Activated CD4-positive, alpha-beta memory T cell treated with anti-CD3 and anti-CD28 coated beads, Interleukin-2, amount 10 ng/mL, durations not matched to agents 7 days and 5 days (primary cell): ENCODE measurements at places on chromosomes 7 and 10. TPM values are rescaled to one million over a fixed set of nuclear protein-coding genes. Genes with fewer than 3 reads are reported as not detected.

GPR15LG gene
- total RNA-seq, result not detected

ATG9B gene
- total RNA-seq, result 7.9 TPM

DNA sequence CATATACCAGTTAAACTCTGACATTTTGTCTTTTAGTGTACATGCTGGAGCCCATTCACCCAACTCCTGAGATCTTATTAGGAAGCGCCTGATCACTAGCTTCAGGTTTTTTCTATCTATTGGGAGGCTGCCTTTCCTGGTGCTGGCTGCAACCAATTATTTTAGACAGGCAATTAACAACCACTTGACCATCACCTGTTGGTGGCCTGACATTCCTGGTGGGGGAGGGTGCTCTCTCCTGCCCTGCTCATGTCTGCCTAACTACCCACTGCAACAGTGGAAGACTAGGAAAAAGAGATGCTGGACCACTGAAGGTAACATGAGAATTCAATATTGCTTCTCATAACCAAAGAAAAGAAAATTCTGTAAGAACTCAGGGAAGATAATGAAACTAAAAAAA lies 190.3 kb upstream of the GRM3 start:
- no peak for DNase-seq

GRCh38 chr7:36879021-36879420 lies 154.7 kb upstream of the AOAH start:
- no peak for DNase-seq

GRCh38 chr10:625751-626711 lies 63.4 kb downstream of the DIP2C start:
- DNase-seq, result no peak

DNA sequence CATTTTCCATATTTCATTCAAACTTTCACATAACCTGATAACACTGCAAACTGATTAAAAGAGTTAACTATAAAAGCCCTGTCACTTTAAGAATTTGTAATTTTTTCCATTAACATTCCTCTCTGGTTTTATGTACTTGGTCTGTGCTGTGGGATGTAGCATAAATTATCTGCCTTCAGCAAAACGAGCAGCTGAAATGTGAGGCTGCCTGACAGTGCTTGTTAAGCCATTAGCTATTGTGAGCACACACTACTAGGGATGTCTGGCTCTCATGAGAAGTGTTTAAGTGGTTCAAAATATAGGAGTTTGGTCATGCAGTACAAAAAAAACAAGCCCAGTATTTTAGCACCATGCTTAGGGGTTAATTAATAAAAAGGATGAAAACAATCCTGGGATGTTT lies 63.0 kb downstream of the HOXA1 start:
- DNase-seq, result no peak

- DNase-seq, result no peak
Observed at GRCh38 chr7:111527545-111527944, 34.7 kb downstream of the IMMP2L start.

ZNF488 gene
- total RNA-seq, result 0.08 TPM

DNA sequence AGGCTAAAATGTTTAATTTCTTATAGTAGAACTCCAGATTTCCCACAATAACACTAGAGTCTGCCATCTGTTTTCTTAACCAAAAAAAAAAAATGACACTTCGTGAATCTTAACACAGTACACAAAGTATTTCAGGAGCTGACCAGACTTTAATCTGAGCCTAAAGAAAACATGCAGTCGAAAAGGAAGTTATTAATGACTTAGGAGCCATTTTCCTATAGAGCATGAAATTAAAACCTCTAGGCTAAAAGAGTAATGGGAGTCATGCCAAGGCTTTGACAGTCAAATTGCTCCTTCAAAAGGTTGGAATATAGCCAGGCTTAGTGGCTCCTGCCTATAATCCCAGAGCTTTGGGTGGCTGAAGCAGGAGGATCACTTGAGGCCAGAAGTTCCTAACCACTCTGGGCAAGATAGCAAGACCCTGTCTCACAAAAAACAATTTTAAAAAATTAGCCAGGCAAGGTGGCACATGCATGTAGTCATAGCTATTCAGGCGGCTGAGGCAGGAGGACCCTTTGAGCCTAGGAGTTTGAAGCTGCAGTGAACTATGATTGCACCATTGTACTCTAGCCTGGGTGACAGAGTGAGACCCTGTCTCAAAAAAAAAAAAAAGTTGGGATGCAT lies 13.6 kb downstream of the MICU1 start:
- no peak for DNase-seq

GRCh38 chr10:69451784-69452251 lies 553 bp downstream of the TSPAN15 start:
- no peak for DNase-seq

- no peak for DNase-seq
Observed at GRCh38 chr7:144784943-144785342, 50.9 kb downstream of the TPK1 start.

- no peak for DNase-seq
Observed at GRCh38 chr7:48126037-48126436, 37.0 kb downstream of the UPP1 start.

LIPM gene
- not detected for total RNA-seq

- DNase-seq, result no peak
Observed at GRCh38 chr7:111112439-111112838, 21.5 kb downstream of the LRRN3 start.

LRRC18 gene
- total RNA-seq, result not detected

GRCh38 chr10:50367732-50368131 lies 116.4 kb upstream of the ASAH2 start:
- no peak for DNase-seq

DPYSL4 gene
- 6.7 TPM for total RNA-seq

DNA sequence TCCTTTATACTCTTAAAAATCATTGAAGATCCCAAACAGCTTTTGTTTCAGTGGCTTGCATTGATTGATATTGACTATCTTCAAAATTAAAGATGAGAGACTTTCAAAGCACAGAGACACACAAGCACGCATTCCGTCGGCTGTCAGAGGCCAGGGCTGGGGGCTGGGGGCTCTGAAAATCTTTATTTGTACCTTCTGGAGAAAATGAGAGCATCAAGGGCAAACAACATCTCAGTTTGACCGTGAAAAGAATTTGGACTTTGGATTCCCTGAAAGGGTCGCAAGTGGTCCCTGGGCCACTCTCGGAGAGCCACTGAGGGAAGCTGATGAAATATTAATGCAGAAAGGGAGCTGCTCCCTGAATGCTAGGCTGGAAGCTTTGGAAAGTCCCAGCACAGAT lies 96.4 kb downstream of the CHST15 start:
- no peak for DNase-seq

GRCh38 chr7:109259151-109259550 lies 689.5 kb downstream of the DNAJB9 start:
- no peak for DNase-seq

DNA sequence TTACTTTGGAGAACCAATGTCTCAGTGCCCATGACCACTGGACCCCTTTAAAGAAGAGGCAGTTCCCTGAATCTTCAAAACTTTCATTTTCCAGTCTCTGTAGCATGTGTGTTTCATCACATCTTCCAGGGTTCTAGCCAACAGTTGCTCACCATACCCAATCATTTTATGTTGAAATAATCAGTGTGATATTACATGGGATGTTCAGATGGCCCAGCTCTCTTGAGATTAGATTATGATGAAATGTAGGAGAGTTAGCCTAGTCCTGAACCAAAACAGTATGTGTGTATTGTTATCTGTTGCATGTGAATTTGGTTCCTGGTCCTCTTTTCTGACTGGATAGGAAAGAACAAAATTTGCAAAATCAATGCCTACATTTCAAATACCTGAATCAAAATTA lies 144.5 kb downstream of the ANKRD7 start:
- no peak for DNase-seq

NPSR1 gene
- not detected for total RNA-seq

GRCh38 chr7:44698046-44698580 lies 50.5 kb upstream of the ZMIZ2 start:
- no peak for DNase-seq

DNA sequence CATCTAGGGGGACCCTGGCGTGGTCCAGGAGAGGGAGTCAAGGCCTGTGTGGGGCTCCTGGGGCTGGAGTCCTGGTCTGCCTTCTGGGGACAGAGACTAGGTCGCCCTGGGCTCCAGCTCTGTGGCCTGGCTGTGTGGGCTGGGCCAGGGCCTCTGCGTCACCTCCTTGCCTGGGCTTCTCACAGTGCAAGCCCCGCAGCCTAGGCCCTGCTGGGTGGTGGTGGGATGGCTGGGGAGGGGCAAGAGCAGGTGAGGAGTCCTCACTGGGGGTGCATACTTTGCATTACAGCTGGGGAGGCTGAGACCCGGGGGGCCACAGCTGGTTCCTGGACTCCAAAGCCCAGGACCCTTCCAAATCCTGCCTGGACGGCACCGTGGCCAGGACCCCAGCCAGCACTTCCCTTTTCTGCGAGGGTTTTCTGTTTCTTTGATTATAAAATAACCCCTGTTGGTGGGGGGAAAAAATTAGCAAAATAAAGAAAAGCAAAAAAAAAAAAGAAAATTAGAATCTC lies 23.5 kb downstream of the PWWP2B start:
- no peak for DNase-seq

- no peak for DNase-seq
Observed at GRCh38 chr7:138247568-138248333, 171.5 kb downstream of the AKR1D1 start.

GRCh38 chr7:40833191-40833887 lies 698.5 kb downstream of the SUGCT start:
- DNase-seq, result no peak

- DNase-seq, result no peak
Observed at GRCh38 chr10:33559105-33559504, 224.6 kb upstream of the NRP1 start.

RHBDD2 gene
- total RNA-seq, result 51.7 TPM

DNA sequence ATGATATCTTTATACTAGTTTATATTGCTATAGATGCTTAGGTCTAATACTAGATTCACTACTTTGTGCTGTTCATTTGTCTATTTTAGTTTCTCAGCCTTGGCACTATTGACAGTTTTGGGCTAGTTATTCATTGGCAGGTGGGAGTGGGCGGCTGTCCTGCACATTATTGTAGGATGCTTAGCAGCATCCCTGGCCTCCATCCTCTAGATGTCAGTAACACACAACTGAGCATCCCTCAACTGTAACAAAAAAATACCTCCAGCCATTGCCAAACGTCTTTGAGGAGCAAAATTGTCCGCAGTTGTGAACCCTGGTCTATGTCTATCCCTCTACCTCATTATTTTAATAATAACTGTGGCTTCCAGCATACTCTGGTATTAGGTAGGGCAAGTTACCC lies 34.4 kb upstream of the PNLIP start:
- DNase-seq, result no peak

DNA sequence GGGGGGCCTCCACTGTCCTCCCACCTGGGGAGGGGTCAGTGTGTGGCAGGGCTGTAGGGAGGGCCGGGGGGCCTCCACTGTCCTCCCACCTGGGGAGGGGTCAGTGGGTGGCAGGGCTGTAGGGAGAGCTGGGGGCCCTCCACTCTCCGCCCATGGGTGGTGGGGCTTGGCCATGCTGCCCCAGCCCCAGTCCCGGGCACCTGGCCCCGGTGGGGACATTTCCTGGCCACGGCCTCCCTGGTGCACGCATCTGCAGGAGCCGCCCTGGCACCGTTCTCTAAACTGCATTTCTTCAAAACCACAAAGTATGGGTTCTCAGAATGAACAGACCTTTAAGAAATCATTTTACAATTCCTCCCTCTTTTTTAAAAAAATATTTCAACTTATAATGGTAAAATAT lies 89.3 kb upstream of the PDGFA start:
- no peak for DNase-seq

DNA sequence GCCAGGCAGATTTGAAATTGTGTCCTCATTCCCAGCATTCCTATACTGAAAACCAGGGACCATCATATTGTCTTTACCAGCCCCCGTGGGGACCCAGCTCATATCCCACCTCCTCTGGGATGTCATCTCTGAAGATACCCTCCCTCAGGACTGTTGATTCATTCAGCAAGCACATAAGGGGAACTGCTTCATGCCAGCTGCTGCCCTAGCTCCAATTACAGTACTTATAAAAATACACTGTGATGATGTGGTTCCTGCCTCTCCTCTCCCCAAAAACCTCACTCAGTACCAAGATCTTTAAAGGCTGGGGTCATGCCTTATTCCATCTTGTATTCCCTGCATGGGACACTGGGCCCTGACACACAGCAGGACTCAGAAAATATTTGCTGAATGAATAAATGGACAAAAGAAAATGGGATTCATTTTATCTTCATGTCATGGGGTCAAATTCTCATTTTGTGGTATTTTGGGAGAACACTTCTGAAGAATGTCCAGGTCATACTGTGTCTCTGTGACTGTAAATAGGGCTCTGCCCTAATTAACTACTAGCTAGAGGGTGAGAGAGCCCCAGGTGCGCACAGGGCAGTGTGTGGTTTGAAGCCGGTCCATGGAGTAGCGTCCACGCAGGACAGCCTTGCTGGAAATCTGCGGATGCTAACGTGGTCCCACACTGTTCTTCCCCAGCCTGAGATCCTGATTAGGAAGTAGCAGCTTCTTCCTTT lies 29.0 kb upstream of the DAGLB start:
- no peak for DNase-seq

DNA sequence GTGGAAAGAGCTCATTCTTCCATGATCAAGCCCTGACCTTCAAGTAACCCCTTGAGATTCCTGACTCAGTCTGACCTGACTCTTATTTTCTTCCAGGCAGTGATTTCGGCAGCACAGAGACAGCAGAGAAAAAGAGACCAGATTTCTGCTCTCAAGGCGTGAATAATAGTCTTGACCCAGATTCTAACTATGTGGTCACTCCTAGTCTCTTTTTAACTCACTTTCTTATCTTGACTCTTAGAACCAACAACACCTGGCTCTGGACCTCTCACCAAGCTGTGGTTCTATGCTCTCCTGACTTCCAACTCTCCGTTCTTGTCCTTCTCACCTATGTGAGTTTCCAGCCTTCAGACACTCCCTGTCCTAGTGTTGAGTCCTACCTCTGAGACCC lies 36.9 kb upstream of the KDM7A start:
- no peak for DNase-seq

- no peak for DNase-seq
Observed at GRCh38 chr10:110268442-110268841, 36.3 kb downstream of the SMNDC1 start.

DNA sequence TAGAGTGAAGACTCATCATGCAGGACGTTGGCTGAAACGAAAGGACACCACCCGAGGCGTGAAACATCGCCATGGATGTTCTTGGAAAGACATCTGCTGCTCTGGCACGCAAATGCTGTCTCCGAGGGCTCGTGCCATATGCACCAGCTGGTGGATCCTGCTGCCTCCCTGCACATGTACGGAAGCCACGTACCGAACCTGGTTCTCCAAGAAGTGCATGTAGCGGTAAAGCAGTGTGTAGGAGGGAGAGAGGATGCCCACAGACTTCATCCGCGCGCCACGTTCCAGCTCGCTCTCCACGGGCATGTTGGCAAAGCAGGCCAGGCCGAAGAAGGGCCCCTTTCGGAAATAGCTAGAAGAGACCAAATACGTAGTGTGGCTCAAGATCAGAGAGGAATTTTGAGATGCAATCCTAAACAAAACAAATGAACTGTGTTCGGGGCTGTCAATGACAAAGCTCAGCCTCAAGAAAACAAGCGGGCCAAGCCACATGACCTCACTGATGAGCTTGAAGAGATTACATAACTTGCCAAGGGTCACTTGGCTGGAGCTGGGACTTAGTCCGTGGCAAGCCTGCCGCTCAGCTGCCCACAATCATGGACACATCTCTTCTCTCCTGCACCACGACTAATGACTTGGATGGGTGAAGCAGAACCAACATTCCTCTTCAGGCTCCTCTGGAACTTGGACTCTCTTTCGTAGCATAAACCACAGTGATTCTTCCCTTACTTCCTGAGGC lies 16.5 kb downstream of the DENND11 start:
- DNase-seq, result no peak

ZFAND4 gene
- 19.6 TPM for total RNA-seq

- DNase-seq, result no peak
Observed at GRCh38 chr7:135970682-135971365, 6.3 kb downstream of the MTPN start.

GRCh38 chr10:24894309-24894708 lies 58.1 kb downstream of the PRTFDC1 start:
- peak; percentile 25 for DNase-seq

BZW2 gene
- total RNA-seq, result 33.6 TPM
